Small intestine (tissue), 16 donors: ENCODE measurements at places on chromosomes 3 and 15.

DNA sequence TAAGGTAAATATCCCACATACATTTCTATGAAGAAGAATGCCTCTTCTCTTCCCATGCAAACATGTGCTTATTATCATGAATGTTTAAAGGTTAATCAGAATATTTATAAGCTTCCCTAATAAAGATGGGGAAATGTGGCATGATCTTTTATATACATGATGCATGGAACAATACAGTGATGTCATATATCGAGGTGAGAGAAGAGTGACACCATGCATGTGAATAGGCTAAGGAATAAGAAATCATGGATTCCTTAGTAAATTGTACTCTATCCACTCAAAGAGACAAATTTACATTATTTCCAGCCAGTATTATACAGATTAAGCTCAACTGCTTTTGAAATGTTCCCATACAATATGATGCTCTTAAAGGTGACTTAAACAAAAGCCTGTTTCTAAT, 1035.3 kb downstream of the ROBO1 start:
- no peak for DNase-seq

DNA sequence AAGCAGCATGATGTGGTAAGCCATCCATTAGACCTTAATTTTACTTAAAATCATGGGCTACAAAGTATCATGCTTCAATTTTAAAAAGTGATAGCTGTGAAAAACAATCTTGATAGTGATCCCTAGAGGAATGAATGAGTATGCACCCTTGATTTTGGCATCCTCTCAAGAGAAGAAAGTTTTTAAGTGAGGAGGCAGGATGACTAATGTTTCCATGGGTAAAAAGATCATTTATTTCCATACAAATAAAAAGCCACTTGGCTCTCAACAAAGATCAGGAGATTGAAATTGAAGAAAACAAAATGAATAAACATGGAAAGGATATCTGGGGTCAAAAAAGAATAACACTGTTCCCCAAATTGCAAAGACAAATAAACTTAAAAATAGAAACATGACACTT, 305.4 kb downstream of the MEX3B start:
- DNase-seq, result no peak

- DNase-seq, result no peak
These were observed 45.6 kb downstream of the ABTB1 start for GRCh38 chr3:127718245-127718915.

DNA sequence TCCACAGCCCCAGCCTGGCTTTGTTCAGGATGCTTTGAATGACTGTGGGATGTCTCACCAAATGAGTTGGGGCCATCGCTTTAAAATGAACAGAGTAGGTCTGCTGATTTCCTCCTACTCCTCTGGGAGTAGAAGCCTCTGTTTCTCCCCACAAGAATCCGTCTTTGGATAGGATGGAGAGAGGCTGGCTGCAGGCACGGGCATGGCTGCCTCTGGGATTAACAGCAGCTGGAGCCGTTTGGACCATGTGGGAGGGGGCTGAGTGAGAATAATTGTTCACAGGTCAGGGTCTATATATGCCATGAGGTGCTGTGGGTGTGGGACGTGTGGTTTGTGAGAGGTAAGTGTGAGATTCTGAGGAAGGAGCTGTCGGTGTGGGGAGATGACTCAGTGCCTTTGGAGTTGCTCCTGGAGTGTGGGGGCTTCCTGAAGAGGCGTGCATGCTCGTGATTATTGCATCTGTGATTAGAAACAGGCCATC, 48.0 kb upstream of the APEH start:
- no peak for DNase-seq

- DNase-seq, result no peak
These were observed 84.6 kb downstream of the SLC9A9 start for GRCh38 chr3:143763564-143764162.

GRCh38 chr15:95170561-95171380, 939.4 kb downstream of the MCTP2 start:
- no peak for DNase-seq

DNA sequence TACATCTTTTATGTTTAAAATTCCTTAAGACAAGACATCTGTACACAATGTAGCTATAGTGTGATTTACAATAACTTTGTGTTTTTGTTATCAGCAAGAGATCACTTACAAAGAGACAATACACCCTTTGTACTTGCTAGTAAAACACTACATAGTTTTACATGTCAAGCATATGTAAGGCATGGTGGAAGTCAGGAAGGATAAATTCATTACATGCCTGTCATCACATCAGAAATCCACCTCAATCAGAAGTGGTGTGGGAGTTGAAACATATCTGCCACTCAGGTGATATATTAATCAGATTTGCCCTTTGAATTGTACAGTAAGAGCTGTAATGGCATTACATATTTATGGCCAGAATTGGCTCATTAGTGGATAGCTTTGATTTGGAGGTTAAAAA, 95.5 kb downstream of the MBNL1 start:
- peak; percentile 16 for DNase-seq

- DNase-seq, result peak; percentile 38
These were observed 365.6 kb downstream of the TIGIT start for GRCh38 chr3:114659109-114660061.

DNA sequence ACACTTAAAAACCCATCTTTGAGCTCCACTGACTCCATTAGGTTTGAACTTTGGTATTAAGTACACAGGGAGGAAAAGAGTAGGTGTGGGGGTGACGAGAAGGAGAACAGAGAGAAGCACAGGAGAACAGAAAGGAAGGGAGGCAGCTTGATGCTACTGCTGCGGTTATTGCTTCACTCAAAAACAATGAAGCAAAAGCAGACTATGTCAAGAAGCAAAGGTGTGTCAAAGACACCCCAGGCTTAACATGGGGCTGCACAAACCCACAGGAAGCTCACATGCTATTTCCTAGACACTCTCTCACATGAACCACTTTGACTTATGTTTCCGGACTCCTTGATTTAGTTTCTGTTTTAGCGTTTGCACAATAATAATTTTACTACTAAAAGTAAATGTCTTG, 961.0 kb upstream of the CFAP20DC start:
- DNase-seq, result peak; percentile 65

DNA sequence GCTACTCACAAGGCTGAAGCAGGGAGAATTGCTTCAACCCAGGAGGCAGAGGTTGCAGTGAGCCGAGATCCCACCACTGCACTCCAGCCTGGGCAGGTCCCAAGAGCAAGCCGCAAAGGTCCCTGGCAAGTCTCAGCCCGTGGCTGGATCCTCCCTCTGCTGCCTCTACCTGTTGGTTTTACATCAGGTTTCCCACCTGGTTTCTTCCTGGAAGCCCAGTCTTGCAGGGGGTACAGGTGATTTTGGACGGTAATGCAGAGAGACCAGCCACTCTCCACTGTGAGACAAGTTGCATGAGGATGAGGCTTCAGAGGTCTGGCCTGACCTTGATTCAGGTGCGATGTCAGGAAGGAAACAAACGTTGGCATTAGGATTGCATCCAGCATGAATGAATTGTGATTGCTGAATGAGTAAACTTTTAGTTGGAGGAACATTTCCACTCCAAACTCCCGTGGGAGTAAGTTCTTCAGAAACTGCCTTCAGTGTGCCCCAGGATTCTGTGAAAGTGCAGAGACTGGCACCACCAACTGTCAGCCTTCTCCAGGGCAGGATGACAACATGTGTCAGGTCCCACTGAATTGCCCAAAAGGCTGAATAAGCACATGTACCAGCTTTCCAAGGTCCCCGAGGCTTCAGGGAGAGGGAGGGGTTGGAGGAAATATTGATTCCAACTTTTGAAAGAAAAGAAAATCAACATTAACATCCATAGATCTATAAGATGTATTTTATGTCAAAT, 189.4 kb downstream of the TJP1 start:
- no peak for DNase-seq

- DNase-seq, result no peak
These were observed 212.7 kb downstream of the ALCAM start for GRCh38 chr3:105579439-105579838.

DNA sequence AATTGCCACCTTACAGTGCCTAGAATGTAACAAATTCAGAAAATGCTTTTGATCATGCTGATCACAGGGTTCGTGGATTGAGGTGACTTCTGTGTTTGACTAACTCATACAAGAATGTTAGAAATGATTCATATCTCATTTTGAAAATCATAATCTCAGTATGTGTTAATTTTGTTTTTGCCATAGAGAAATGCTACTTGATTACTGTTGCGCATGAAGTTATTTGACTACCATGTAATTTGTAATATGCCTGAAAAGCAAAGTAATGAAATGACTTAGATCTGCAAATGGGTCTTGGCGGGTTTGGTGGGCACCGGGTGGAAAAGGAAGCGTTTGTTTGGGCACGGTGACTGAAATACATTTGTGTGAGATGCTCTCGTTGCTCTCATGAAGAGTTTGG, 173.6 kb upstream of the BHLHE40 start:
- no peak for DNase-seq

GRCh38 chr3:131502530-131503319, at the start of gene MRPL3:
Gene MRPL3 (minus strand): TSS chr3:131502971. CDS start chr3:131502821, 150 bp downstream.
- DNase-seq, result peak; percentile 94

- no peak for DNase-seq
These were observed 63.2 kb upstream of the HRH1 start for GRCh38 chr3:11091088-11091590.

- DNase-seq, result no peak
These were observed 22.8 kb downstream of the MORC1 start for GRCh38 chr3:109095166-109095565.

GRCh38 chr15:72237029-72237852, 6.3 kb upstream of the PKM start:
- DNase-seq, result no peak

DNA sequence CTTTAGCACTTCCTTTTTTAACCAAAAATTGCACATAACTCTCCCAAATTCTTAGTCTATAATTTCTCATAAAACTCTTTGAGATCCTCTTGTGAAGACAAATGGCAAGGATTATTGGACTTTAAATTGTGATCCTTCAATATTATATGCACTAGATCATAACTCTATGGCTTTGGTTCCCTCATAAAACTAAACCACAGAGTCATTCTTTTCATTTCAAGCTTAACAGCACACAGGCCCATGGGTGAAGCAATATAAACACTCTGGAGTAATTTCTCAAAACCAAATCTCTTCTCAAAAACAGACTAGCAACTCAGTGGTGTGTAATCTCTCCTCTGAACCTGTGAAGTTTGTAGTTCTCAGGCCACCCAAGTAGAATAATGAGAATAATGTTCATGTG, 171.0 kb upstream of the NECTIN3 start:
- DNase-seq, result no peak

DNA sequence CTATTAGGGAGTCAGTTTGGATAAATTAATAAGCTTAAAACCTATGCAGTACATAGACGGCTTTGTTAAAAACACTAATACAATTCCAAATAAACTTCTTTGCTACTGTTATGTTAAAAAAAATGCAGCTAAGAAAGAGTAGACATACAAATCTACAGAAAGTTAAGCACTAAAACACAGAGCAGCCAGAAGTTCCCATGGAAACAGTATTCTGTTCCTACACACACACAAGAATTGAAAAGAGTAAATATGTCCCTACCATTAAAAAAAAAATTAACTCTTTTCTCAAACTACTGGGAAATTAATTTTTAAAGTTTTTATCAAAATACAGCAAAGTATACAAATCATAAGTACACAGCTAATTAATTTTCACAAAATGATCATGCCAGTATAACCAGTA, 71.6 kb downstream of the CLASP2 start:
- no peak for DNase-seq

DNA sequence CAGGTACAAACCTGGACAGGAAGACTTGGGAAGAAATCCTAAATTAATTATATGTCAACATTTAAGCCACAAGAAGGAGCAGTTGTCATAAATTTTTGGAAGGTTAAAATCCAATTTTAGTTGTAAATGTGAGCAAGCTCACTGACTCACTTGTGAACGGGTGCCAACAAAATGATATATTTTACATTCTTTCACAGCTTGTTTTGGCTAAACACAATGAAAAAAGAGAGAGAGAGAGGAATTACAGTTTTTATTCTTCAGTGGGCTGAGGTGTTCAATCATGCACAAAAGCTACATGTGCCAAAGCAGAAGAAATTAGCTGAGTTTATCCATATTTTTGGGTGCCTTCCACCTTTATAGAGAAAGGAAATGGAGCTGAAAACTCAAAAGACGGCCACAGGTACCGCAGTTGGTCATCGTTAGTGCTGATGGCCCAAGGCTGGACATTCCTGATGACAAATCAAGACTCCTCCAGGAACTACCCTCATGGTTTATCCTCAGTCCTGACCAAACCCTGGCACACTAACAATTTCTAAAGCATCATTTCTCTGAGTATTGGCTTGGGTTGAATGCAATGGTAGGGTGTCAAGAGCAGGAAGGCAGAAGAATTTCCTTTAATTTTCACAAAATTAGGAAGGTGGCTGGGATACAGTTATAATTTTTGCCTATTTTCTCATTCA, 37.6 kb upstream of the WNT5A start:
- DNase-seq, result no peak

DNA sequence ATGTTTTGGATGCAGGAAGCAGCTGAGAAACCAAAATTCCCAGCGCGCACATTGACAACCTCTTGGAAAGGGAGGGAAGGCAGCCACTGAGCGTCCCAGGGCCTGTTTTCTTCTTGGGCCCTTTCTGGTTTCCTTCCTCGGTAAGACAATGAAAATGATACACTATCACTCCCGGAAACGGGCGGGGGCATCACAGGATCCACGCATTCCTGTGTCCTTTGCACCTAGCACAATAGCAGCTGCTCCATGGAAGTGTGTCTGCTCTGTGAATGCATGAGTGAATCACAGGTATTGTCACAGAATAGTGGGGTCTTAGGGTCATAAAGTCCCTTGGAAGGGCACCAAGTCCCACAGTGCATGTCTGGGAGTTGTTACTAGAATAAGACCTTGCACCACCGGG, 6.3 kb upstream of the ITPKA start:
- DNase-seq, result peak; percentile 55

- DNase-seq, result no peak
These were observed 111.0 kb upstream of the TRPM1 start for GRCh38 chr15:31212326-31213080.

DNA sequence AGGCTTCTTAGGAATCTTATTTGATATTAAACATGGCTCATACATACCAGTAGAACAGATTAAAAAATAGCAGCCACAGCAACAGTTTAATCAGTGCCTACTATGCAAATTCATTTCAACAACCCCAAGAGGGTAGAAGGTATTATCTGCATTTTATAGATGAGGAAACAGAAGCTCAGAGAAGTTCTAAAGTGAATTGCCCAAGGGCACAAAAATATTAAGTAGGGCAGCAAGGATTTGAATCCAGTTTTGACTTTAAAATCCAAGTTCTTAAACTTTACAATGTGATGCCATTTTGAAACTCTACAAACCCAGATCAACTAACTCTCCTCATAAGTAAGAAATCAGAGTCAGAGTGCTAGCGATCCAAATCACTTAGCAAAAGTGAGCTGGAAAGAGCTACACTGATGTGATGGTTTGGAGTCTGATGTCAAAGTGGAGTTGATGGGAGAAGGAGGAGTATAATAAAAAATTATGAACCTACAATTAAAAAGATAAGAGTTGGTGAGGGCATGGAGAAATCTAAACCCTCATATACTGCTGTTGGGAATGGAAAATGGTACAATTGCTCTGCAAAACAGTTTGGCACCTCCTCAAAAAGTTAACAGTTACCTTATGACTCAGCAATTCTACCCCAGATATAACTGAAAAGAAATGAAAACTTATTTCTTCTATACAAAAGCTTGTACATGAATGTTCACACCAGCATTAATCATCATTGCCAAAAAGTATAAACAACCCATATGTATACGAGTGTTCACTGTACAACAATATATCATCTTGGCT, 51.0 kb upstream of the PLXND1 start:
- no peak for DNase-seq

- peak; percentile 72 for DNase-seq
These were observed 30.4 kb downstream of the ACKR2 start for GRCh38 chr3:42839616-42840015.

- DNase-seq, result no peak
These were observed 184.1 kb upstream of the FEZF2 start for GRCh38 chr3:62557450-62557849.
